ENCODE measurements at places on chromosomes 12 and 14.

GRCh38 chr12:15505616-15506015, 183.3 kb downstream of the PTPRO start:
- peak; percentile 46 for DNase-seq

DNA sequence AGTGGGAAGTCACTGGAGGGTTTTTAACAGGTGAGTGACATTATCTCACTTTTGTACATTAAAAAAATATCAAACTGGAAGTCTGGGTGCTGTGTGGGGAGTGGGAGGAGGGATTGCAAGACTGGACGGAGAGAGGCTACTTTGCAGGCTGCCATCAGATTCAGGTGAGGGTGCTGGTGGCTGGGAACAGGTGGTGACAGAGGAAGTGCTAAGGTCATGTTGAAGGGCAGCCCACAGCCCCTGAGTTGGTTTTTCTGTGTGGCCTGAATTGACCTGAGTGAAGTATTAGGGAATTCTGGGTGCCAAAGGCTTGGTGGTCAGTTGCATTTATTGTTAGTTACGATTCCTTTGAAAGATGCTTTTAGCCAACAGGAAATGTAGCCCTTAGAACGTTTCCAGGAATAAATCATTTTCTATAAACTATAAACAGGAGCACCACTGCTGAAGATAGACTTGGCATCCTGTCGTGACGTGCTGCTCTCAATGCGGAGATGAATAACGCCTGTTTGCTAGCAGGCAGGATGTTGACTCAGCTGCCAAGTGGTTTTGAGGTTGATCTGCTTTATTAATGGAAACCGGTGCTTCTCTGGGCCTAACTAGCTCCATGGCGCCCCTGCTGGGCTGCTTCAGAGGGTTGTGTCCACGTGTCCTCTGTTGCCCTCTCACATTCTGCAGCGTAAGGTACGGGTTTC, 707.5 kb upstream of the TMEM132C start:
- peak; percentile 94 for DNase-seq

DNA sequence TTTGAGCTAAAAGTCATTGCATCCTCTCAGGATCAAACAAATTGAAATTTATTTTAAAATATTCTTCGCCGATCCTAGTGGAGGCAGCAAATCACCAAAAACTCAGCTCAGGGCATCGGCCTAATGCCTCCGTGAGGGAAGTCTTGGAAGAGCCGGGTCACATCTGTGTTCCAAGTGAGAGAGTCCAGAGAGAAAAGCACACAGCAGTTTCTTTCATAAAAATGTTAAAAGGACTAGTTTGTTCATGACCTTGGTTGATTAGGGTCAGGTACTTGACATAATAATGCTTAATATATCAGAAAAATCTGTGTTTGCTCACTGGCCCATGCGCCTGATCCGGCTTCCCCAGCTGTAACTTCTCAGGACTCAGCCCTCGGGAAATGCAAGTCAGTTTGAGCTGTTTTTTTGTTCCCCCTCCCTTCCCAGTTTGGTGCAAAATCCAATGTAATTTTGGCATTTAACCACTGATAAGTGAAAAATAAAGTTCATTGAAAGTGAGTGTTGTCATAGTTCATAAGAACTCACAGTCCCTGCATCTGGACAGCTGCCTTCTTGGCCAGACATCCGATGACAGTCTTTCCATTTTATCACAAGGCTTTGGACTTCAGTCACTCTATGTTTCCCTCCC, 161.7 kb downstream of the CAND1 start:
- DNase-seq: no peak

GRCh38 chr12:13941258-13942249, 39.8 kb downstream of the GRIN2B start:
- peak; percentile 0 for DNase-seq

GRCh38 chr14:77508876-77509275, 10.3 kb upstream of the ISM2 start:
- no peak for DNase-seq

GRCh38 chr14:78297858-78298257, 127.7 kb downstream of the NRXN3 start:
- no peak for DNase-seq

DNA sequence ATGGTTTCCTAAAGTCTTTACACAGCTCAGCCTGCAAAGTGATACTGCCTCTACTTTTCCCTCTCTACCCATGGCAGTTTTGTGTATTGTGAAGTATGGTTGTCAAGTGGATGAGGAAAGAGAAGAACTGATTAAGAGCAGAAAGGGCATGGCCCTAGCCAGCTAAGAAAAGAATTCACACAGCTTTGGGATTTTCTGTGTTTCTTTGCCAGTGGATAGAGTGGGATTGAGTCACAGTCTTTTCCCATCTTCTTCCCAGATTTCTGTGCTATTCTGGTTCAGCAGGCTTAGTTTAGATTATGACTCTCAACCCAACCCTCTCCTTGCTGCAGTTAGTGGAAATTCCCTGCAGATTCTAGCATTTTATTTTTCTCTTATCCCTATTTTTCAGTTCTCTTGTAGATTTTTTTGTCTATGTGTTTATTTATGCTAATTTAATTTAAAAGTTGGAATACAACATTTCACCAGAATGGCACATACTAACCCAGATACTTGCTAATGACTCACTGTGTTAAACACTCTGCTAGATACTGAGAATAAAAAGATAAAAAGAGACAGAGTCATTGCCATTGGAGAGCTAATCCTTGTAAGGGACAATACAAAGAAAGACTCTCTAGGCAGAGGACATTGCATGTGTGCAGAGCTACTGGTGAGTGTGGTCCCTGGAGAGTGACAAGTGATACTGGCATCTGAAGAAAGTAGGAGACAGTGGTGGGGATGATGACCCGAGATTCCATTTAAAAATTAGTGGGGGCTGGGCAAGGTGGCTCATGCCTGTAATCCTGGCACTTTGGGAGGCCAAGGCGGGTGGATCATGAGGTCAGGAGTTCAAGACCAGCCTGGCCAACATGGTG, 106.3 kb downstream of the ST8SIA1 start:
- peak; percentile 60 for DNase-seq

DNA sequence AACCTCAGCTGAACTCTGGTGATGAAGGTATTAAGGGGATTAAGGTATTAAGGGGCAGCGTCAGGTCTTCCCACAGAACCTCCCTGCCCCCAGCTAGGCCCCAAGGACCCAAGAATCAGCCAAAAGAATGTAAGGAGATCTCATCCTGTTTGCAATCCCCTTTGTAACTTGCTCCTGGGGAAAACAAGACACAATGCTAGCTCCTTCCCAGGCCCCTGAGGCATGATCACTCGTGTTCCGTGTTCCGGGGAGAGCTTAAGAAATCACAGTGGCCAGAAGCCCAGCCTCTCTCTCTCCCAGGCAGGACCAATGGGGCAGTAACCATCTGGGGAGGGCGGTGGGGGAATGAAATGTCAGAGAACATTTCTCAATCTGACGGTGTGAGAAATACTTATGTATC, 33.2 kb downstream of the PIGH start:
- DNase-seq: no peak

GRCh38 chr14:100028990-100029677, 36.1 kb upstream of the EVL start:
- peak; percentile 74 for DNase-seq

DNA sequence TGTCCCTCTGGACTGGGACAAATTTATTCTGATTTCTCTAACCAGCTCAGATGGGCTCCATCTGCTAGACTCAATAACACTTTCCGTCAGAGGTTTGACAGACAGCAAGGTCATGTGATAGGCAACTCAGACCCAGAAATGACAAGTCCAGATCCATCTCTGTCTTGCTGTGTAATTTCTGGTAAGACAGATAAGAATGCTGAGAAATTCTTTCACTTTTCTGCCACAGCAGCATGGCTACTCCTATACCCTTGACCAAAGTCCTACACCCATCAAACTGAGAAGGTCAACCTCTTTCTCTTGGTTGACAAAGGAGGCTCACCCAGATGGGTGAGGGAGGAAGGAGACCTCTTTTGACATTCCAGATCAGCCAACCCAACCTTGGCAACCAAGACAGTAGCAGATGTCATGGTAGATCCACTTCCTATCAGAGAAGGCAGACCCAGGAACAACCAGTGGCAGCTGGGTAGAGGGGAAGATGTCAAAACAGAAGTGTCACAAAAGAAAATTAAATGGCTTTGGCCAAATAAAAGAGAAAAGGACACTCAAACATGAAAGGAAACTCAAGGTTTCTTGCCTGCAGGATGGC, 36.9 kb upstream of the PRKAB1 start:
- no peak for DNase-seq

GRCh38 chr14:69274321-69274720, 14.4 kb downstream of the GALNT16 start:
- DNase-seq: no peak

DNA sequence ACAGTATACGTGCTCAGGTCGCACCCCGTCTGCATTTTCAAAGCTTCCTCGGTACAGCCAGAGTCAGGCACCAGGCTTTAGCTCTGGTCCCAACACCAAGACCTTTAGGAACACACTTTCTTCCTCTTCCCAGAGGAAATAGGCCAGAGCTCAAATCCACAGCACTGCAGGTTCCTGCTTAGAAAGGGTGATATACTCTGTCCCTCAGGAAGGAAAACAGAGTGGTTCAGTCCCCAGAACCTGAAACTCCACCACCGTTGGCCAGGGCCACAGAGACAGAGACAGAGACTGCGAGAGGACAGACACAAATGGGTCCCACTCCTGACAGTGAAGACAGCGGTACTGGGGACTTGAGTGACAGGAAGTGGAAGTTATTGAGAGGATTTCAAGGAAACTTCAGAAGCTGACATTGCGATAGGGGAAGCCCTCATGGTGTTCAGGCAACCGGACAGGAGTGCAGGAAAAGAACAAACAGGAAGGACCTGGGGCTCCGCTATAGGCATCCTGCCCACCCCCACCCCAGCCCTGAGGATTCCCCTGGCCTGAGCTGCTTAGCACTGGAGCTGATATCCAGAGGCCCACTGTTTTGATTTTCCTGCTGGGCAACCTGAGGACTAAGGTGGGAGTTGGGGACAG, 5.5 kb upstream of the KRT8 start:
- no peak for DNase-seq

DNA sequence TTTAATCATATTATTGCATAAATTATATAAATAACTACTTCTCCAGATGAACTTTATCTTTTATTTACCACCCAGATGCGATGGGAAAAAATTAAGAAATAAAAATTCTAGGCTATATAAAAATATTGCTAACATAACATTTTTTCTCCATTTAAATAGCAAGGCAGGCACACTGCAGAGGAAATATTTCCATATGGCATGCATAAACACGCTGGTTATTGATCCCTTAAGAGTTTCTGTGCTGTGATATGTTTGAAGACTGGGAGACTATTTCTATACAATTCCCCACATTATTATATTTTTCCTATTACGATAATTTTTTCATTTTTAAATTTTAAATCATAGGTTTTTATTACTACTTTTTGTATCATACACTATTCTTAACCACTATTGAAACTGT, 131.5 kb downstream of the C12orf50 start:
- DNase-seq: no peak

DNA sequence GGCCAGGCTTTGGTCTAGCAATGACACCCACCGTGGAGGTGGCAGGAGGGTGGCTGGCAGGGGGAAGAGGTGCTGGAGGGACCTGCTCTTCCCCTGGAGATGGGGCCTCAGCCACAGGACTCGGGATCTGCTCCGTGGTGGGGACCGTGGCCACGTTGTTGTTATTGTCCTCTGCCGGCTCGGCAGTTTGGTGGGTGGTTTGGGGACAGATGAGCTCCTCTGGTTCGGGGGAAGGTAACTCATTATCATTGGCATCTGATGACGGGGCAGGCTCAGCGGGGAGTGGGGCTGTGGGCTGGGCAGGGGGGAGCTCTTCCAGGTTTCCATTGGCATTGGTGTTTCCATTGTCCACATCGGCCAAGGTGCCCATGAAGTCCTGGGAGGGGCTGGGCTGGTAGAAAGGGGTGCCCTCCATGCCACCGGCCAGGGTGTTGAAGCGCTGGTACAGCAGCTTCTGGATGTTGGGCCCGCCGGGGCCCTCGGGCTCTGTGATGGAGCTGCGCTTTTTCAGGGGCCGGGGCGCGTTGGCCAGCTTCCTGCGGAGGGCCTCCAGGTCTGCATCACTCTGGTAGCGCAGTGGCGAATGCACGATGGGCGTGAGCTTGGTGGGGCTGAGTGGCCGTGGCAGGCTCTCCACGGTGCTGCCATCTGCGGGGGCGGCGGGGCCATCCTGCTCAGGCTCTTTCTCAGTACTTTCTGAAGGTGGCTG, 24.3 kb downstream of the ZFYVE21 start:
- DNase-seq: no peak

DNA sequence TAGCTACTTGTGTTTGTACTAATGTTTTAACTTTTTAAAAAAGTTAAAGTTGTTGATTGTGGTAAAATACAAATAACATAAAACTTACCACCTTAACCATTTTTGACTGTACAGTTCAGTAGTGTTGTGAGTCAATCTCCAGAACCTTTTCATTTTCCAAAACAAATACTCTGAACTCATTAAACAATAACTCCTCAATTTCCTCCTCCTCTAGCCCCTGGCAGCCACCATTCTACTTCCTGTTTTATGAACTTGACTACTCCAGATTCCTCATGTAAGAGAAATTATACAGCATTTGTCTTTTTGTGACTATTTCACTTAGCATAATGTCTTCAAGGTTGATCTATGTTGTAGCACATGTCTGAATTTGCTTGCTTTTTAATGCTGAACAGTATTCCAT, 299.1 kb upstream of the AMIGO2 start:
- DNase-seq: peak; percentile 25

- DNase-seq: no peak
Measured at GRCh38 chr12:69994724-69995173, 169.7 kb downstream of the MYRFL start.

DNA sequence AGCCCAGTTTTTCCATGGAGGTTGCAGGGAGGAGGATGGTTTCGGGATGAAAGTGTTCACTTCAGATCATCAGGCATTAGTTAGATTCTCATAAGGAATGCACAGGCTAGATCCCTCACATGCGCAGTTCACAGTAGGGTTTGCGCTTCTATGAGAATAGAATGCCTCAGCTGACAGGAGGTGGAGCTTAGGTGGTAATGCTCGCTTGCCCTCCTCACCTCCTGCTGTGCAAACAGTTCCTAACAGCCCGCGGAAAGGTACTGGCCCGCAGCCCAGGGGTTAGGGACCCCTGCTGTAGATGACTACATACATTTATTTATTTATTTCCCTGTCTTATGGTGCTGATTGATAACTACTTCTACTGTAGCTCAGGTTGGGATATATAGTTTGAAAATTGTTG, 93.2 kb downstream of the FBXO33 start:
- no peak for DNase-seq

DNA sequence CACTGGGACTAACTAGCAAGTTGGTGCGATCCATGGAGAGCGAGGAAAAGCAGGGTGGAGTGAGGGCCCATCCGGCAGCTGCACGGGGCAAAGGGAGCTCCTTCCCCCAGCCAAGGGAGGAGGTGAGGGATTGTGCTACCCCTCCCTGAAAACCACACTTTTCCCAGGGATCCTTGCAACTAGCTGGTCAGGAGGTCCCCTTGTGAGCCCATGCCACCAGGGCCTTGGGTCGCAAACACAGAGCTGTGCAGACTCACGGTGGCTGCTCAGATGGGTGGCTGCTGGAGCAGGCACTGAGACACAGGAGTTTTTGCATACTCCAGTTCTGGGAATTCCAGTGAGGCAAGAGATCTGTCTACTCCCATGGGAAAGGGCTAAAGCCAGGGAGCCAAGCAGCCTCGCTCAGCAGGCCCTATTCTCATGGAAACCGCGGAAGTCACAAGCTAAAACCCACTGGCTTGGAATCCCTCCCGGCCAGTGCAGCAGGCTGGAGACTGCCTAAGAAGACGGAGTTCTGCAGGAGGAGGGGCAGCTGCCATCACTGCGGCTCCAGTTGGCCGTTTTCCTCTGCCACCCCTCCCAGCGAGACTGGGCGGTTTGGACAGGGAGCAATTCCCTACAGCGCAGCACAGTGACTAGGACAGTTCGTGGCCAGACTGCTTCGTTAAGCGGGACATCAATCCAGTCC, 10.9 kb upstream of the ZNF705A start:
- DNase-seq: peak; percentile 85

GRCh38 chr12:17661250-17661649, 428.7 kb downstream of the RERGL start:
- DNase-seq: no peak

Data from IMR-90 (cell line).